ENCODE measurements at places on chromosomes 6 and 20.

DNA sequence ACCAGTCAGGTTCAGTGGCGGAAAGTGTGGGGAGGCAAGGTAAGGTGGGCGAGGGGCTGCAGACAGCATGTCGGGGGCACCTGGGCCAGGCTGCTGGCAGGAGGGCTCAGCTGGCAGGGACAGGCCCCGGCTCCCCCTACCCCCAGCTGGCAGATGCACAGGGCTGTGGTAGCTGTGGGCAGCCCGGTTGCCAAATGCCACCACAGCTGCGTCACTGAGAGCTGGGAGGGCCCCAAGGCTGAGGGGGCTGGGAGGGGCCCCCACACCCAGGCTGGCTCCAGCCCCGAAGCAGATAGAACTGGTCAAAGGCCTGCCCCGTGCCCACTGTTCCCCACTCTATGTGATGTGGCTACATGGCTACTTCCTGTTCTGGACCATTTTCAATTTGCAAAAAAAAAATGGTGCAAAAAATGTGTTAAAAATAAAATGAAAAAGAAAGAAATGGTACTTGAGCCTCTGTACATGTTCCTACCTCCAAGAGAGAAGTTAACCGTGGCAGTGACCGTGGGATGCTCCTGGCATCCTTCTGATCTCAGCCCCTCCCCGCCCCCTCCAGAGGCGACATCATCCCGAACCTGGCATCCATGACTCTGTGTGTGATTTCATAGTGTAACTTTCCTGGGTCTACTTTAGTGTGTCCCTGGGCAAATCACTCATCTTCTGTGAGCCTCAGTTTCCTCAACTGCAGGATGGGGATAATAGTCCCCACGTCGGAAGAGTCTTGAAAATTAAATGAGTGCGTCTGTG, 64.4 kb downstream of the UBE2V1 start:
- no peak for DNase-seq

GRCh38 chr6:107764684-107765460, 59.2 kb downstream of the SCML4 start:
- no peak for DNase-seq

- DNase-seq, result no peak
Measured at GRCh38 chr6:9116026-9116425, 680.7 kb upstream of the SLC35B3 start.

GRCh38 chr6:122647765-122648164, 37.6 kb downstream of the PKIB start:
- no peak for DNase-seq

DNA sequence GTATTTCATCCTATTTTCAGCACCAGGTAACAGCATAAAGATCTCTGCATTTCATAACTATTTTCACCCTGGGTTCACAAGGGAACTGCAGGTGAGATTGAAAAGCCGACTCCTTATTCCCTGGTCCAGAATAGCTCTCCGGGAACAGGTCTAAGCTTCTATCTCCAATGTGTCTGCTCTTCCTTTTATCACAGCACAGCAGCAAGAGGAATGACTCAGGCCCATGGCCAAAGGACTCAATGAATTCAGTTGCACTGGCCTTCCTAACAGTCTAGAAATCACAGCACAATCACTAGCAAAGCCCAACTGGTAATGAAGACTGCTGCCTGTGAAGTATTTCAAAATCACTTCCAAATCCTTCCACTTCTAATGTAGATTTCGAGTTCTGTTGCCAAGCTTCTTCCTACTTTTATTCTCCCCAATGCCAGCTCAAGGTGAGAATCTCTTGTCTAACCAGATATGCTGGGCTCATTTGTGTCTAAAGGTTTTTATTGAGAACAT, 30.7 kb downstream of the HMGN3 start:
- no peak for DNase-seq

DNA sequence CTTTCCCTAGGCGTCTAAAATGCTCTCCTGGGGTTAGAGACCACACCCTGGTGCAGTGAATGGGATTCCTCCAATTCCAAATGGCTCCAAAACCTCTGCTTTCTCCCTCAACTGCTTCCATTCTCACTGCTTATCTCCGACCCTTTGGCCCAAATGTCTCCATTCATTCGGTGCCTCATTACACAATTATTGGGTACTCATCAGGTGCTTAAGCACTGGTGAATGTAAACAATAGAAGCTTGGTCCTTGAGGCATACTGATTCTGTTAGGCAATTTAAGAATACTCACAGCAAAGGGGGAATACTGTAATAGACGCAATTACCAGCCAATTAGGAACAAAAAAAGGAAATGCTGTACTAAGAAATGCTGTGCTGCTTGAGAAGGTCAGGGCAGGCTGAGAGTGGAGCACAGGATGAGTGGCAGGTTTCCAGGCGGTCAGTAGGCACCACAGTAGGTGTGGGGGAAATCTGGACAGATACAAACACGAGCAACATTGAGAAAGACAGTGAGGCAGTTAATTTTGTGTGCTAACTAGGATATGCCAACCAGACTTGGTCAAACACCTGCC, 23.0 kb downstream of the GMDS start:
- DNase-seq, result no peak

- no peak for DNase-seq
Measured at GRCh38 chr6:152305672-152306071, 331.5 kb downstream of the SYNE1 start.

DNA sequence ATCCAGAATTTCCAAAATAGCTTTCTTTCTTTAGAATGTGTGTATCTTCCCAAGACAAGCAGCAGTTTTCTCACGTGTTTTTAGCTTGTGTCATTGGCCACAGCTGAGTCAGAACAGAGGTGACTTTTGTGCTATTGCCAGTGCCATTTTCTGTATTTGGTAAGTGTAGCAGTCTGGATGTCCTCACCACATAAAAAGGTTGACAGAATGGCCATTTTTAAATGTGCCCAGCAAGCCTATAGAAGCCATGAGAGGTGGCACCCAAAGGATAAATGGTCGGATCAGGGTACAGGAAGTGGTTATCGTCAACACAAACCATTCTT, 269.5 kb upstream of the HSF2 start:
- no peak for DNase-seq

DNA sequence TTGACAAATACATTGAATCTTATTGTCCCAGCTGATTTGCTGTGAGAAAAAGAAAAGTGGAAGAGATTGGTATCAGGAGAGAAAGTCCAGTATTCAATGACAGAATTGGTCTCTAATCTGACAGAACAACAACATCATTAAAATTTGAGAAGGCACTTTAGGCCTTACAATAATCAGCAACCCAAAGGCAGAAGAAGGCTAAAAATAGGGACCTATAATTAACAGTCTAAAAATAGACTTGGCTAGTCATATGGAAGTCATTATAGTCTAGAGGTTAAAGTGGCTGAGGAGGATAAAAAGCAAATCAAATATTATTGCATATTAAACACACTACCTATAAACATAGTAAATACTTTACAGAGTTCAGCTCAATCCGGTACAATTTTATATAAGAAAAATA, 393.6 kb upstream of the JAG1 start:
- DNase-seq, result no peak

GRCh38 chr20:13858439-13858838, 73.6 kb downstream of the NDUFAF5 start:
- DNase-seq, result no peak

DNA sequence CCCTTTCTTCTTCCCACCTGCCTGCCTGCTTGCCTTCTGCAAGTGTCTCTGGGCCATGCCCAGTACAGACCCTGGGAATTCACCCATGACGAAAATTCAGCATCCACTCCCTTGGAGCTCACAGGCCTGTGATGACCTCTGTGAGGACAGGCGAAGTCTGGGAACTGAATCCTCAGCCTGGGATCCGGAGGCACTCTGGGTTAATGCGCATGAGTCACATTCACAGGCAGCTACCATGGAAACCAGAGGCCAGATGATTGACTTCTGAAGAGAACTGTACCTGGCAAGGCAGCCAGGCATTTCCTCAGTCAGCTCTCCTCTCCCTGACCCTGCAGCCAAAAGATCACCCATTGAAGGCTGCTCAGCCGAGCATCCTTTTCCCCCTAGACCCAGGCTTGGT, 41.0 kb downstream of the SLC9A8 start:
- peak; percentile 30 for DNase-seq

- DNase-seq, result no peak
Measured at GRCh38 chr6:57265755-57266221, 43.7 kb upstream of the RAB23 start.

- DNase-seq, result no peak
Measured at GRCh38 chr6:1597924-1598323, 11.8 kb upstream of the FOXC1 start.

GRCh38 chr6:5478380-5478779, 217.1 kb downstream of the FARS2 start:
- no peak for DNase-seq

GRCh38 chr6:100304575-100304974, 160.1 kb downstream of the SIM1 start:
- DNase-seq, result no peak

GRCh38 chr20:51380401-51381385, 161.8 kb downstream of the NFATC2 start:
- no peak for DNase-seq

GRCh38 chr20:37378785-37379598, 33.1 kb downstream of the SRC start:
- DNase-seq, result no peak

GRCh38 chr20:30815577-30816181, 441.8 kb upstream of the DEFB115 start:
- DNase-seq, result no peak

DNA sequence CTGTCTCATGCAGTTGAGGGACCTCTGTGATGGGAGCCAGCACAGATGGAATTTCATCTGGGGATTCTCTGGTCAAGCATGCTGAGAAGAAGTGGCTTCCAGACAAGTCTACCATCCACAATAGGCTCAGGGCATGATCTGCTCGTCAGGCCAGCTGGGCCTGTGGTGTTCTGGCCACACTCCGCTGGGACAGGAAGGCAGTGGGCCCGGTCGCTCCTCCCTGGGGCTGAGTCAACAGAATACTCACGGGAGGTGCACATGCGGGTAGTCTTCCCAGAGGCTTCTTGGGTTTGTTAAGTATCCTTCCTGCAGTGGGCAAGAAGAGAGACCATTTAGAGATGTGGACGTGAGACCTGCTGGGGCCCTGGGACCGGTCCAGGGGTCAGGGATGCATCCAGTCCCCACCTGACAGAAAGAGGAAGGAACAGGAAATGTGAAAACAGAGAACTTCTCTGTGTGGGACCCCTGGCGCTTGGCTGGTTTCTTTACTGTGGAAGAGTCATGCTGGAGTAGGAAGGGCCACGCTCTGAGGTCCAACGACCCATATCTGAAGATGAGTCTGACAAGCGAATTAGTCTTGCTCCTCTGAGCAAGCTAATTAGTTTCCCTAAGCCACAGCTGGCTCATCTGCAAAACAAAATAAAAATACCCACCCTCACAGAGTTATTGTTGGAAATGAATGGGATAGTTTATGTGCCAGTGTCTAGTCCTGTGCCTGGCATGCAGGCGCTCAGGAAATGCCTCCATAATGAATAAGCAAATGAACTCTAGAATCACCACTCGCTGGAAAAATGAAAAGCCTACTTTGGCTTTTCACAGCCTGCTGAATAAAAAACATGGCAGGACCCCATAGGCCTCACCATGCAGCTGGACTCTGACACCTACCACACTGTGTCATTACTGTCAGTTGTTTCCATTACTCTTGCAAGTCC, 67.3 kb downstream of the TRAM2 start:
- no peak for DNase-seq

DNA sequence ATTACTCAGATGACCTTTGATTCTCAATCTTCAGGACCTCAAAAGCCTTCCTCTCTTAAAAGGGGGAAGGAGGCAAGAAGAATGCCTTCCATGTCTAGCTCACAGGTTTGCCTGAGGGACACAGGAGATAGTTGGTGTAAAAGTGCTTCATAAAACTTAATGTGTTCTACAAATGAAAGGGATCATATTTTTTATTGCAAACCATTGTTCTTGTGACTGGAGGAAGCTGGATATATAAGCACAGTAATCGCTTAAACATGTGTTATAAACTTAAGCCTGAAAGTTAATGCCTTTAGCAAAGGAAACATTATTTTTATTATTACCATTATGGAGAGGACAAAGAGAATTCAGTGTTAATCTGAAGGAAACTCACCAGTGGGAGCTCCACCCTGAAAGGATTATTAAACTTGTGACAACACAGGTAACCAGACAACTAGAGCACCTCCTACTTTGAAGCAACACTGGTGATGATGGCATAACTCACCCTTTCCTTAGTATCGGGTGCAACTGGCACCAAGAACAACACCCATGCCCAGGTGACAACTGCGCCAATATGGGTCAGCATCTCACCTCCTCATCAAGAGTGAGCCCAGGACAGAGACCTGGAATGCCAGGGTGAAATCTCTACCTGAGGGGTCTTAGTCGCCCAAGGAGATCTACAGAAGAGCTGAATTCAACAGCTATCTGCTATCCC, 288.7 kb upstream of the PRDM1 start:
- no peak for DNase-seq

GRCh38 chr6:25732468-25733198, 21.9 kb upstream of the SLC17A4 start:
- DNase-seq, result peak; percentile 73

DNA sequence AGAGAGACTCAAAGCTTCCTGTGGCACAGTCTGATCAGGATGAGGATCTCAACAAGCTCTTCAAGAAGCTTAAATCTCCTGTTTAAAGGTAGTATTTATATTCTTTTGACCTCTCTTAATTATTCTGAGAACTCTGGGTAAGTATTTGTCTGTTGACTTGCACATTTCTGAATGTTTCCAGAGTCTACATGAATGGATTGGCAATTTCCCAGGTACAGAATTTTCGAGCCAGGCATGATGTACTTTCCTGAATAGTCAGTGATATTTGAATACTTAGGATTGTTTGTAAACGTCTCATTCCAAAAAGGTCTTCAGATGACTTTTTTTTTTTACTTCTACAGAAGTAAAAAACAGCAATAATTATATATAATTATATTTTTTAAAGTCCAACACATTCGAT, 293.4 kb downstream of the TBC1D32 start:
- DNase-seq, result no peak

DNA sequence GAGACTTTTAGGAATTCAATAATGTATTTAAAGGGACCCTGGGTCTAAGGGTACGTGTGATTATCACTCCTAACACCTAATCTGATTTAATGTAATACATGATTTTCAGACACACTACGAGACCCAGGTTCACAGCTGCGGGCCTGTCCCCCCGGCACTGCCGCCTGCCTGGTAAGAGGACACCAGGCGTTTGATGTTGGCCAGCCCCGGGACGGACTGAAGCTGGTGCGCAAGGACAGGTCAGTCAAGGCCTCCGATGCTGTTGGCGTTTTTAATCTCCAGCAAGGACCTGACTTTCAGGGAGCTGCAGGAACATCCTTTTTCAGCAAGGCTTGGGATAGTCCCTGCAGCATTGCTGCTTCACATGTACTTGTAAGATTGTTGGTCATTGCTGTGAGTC, 58.2 kb downstream of the IGF2R start:
- DNase-seq, result no peak

- DNase-seq, result peak; percentile 77
Measured at GRCh38 chr6:32969685-32970412, 1.5 kb downstream of the BRD2 start.

- peak; percentile 71 for DNase-seq
Measured at GRCh38 chr6:36858407-36858981, 16.1 kb downstream of the PPIL1 start.

DNA sequence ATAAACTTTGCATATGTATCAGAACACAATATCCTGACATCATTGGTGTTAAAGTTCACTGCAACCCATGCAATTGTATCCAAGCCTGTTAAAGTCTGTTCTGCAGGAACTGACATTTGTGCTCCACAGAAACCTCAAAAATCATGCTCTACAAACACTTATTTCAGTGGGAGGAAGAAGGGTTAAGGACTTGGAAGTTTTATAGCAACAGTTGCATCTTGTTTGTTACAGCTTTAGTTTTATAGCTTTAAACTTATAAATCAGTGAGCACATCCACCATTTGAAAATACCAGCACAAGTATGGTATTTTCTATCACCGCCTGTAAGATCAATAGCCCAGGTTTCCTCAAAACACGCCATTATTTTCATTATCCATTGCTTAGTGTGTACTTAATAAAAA, 884 bp downstream of the ECT2L start:
- DNase-seq, result no peak

Data from WTC11 (cell line).